ENCODE measurements at places on chromosomes 16 and 17.

DNA sequence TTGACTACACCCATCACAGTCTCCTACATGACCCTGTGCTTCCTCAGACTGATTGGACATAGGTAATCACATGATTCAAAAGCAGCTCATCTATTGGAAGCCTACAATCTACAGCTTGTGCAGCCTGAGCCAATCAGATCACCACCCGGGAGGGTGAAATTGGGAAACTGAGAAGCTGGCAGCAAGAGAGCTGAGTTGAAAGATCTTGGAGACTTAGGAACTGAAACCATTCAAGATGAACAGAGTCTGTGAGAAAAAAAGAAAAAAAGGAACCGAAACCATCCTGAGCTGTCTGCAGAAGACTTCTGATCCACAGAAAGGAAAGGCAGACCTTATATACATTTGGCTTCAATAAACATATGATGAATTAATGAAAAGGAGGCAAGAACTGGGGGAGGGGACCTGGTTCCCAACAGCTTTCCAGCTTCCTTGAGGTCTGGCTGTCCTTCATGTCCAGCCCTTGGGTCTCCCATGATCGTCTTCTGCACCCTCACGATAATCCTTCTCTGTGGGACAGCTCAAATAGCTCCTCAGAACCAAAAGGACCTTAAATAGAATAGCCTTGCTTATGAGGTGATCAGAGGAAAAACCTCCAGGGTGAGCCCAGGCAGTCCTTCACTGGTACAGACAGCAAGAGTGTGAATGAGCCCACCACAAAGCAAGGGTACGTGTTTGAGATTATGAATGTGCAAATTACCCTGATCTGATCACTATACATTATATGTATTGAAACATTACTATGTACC, 32.6 kb downstream of the PLXDC1 start:
- no peak for DNase-seq

DNA sequence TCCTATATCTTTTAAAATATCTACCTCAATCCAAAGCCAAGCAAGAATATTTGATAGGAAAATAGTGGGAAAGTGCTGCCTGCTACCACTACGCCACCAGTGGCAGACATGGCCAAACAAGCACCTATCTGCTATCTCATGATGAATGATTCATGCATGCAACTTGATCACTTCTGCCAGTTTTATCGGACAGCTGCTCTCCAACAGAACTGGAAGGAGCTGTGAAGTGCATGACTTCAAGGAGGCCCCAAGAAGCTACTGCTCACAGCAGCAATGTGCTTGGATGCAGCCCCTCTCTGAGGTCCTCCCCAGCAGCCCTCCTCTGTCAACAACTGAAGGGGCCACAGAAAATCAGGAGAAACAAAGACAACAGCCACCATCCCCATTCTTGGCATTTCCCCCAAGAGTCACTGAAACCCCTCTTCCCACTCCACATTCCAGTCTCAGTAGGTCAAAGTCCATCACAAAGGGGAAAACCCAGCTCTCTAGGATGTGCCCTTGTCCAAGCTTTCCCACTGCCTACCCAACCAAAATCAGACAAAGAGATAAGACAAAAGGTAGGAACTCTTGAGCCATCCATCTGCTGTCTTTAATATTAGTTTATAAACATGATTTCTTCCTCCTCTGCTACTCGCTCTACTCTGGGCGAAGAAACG, 215.3 kb downstream of the C16orf78 start:
- no peak for DNase-seq

DNA sequence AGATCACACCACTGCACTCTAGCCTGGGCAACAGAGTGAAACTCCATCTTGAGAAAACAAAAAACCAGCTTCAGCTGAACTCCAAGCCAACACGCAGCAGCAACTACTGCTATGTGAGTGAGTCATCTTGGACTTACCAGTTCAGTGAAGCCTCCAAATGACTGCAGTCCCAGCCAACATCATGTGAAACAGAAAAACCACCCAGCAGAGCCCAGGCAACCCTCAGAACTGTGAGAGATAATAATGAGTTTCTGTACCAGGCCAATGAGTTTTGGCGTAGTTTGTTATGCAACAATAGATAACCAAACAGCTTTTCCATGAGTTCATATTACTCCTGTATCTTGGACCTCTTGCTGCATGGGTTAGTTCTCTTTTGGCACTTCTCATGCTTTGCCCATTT, 23.3 kb downstream of the PHF12 start:
- DNase-seq, result no peak

DNA sequence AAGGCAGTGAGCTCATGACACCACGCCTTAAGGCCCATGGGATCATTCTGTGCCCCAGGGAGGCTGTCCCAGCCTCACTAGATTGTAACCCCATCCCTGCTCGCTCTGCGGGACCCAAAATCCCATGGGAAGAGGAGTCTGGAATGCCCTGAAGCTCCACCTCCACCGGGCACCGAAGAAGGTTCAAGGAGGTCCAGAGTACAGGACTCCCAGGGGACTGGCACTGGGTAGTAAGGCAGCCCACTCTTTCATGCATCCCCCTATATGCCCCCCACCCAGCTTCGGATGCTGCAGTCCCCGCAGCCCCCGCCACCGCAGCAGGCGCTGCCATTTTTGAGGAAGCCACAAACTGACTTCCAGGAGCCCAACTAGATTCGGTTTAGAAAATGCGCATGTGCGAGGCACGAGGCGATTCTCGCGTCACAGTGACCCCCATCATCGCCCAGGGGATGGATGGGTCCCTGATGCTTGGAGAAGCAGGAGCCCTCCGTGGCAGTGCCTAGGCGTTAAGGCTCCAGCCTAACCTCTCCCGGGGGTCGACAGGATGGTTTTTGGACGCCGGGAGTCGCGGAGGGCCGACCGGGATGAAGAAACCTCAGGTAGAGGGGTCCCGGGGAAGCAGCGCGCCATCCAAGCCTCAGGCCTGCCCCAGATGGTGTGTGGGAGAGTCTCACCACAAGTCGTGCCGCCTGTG, 1681.0 kb downstream of the TP53TG3F start:
- DNase-seq, result no peak

DNA sequence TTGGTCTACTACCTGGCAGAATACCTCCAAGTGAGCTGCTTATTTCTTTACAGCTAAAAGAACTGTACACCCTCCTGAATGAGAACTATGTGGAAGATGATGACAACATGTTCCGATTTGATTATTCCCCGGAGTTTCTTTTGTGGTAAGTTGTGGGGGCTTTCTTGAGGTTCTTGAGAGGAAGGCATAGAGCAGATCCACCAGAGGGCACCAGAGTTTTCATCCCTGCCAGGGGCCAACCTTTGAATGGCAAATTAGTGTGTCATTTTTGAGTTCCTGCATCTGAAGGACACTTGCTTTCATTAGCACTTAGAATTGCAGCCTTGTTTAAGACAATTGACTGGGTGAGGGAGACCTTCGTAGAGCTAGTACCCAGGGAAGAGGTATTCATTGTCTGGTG, 35.0 kb downstream of the NMT1 start:
- DNase-seq, result no peak

Data from fibroblast of skin of left biceps (primary cell).